Omental fat pad (tissue), 4 donors: ENCODE measurements at places on chromosomes 3 and 15. TPM values are rescaled to one million over a fixed set of nuclear protein-coding genes. Genes with fewer than 3 reads are reported as not detected.

- no peak for DNase-seq
Observed at GRCh38 chr3:144296808-144297207, 325.2 kb downstream of the DIPK2A start.

Gene SPSB4
- total RNA-seq, result 5.7 TPM

DNA sequence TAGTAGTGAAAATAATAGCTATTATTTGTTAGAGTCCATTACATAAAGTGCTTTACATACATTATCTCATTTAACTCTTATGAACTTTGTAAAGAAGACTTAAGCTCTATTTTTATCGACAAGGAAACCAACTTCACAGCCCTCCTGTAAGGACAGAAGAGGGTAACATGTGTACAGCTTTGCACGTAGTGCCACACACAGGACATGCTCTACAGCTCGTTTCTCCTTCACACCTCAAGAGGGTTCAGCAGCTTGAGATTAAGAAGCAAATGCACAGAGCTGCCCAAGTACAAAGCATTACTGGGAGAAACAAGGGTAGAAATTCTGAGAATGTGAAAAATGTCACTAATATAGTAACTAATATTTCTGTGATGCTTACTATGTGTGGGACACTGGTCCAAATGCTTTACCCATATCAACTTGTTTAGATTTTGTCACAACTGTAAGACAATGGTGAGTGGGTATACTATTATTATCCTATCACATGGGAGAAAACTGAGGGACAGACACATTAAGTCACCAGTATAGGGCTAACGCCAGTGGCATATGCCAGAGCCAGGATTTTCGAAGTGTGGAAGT, 327.8 kb downstream of the CTNNB1 start:
- DNase-seq, result no peak

Gene PSMA4
- total RNA-seq, result 143 TPM

GRCh38 chr3:150577855-150578254, 25.3 kb upstream of the SELENOT start:
- DNase-seq, result no peak

GRCh38 chr3:15390460-15390859, 36.9 kb downstream of the METTL6 start:
- no peak for DNase-seq

DNA sequence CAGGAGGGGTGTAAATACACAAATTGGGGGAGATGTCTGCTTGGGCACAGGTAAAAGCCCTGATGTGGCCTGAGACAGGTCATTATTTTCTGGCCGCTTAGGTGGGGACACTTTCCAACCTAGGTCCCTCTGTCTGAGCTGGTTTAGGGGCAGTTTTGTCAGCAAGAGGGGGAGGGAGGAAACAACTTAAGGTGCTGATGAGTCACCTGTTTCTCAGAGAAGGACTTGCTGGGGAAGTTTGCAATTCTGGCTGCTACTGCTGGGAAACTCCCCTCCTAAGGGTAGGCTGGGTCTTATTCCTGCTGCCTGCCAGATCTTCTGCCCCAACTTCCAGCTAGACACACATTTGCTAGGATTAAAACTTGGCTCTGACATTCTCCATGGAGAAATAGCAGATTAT, 4.8 kb upstream of the RHOV start:
- DNase-seq, result no peak

DNA sequence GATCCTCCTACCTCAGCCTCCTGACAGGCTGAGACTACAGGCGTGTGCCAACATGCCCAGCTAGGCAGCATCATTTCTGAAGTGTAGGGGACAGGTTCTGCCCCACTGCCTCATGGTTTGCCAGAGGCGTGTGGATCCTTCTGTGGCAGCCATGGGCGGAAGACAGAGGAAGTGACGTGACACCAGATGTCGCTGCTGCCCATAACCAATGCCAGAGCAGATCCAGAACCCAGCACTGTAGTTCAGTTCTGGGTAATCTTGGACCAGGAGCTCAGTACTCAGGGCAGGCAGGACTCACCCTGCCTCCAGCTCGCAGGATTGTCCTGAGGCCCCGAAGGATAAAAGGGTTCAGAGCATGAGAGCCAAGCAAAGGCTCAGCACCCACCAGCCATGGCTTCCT, 8.2 kb downstream of the RBPMS2 start:
- DNase-seq, result no peak

GRCh38 chr15:101536875-101537405, 47.4 kb upstream of the PCSK6 start:
- DNase-seq, result no peak

Gene ZNF501
- total RNA-seq, result 1.9 TPM

Gene CCR8
- total RNA-seq, result not detected

DNA sequence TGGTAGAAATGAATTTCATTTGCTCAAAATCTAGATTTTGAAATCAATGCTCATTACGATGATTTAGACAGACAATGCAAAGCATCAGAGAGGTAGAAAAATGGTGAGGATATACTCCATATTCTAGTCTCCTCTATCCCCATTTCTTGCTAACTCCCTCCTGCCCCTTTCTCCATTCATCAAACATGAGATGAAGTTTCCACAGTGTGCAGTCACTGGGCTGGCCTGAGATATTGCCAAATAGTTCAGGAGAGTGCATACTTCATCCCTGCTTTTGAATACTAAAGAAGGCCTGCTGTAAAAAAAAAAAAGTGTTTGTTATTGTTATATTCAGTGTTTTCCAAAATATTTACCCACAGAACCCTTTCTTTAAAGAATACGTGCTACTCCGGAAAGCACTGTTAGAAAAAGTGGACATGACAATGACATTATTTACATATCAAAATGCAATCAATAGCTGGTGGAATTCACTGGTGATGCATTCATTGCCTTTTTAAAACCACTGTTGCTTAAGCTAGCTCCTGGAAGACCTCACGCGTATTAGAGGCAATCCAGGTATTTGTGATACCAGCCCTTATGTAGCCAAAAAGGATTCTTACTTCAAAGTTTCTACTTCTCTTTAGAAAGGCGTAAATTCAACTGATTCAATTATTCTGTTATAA, 247.6 kb upstream of the SOX2 start:
- no peak for DNase-seq

GRCh38 chr3:128276577-128277183, 123.4 kb downstream of the EEFSEC start:
- no peak for DNase-seq

DNA sequence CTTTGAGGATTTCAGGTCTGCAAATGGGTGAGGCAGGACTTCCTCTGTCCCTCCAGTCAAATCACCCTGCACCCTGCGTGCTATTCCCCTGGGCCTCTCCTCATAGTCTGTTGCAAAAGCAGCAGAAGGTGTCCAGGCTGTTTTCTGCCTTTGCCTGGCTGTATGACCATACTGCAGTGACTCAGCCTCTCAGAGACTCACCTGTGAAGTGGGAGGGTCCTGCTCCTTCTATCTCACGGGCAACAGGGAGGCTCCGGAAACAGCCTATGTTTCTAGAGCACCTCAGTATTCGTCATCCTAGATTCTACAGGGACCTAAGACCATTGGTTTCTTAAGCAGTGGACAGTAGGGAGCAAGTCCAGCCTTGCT, 216.4 kb downstream of the TLE3 start:
- DNase-seq, result no peak

DNA sequence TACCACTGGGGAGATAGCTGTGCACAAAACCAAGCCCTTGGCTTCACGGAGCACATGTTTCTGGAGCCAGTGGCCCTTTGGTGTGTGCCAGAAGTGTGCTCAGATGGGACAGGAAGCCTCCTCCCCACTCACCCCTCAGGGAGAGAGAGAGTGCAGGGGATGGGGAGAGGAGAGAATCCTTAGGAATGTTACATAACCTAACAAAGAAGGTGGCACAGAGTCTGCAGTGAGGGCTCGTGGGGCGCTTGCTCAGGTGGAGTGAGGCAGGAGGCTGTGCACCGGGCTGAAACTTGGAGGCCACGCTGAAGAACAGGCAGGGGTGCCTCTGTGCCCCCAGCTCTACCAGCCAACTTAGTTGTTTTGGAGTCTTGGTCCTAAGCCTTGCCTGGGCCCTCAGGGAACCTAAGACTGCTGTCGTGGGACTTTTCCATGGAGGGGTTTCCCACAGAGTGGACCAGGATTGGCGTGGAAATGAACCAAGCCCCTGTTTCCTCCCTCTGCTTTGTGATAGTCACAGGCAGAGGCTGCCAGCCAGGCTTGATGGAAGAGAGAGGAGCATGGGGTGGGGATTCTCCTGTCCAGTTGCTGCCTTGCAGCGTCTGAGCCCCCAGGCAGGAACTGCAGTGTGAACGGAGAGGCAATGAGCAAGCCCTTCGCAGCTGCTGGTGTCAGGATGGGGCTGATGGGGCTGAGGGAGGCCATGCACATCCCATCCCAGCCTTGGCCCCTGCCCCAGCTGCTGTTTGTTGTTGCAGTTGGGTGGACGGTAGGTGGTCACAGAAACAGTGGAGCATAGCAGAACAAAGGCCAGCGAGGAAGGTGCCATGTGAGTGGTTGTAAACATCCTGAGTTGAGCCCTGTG, 32.7 kb downstream of the PDIA5 start:
- no peak for DNase-seq

DNA sequence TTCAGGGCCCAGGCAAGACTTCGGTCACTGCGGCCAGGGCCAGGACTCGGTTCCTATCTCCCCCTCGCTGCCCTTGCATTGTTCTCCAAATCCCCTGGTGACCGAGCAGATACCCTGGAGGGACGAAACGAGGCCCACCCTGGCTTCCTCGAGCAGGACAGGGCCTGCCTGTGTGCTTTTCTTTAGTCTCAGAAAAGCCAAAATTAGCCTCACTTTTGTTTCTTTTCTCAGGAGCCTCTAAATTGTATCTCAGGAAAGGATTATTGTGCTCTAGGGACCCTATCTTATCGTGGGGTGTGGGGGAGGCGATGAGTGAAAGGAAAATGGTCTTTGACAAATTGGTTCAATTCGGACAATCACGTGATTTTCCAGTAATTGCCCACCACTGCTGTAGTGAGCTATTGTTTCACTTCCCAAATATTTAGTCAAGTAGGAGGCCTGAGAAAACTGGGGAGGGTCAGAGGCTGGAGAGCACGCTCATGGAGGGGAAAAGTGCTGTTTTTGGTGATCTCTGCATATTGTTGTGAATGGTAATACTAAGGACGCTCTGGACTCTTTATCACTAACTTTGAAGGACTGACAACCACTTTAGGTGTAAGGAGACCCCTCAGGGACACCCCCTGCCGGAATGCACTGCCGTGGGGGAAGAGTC, 61.6 kb downstream of the TMEM44 start:
- no peak for DNase-seq

DNA sequence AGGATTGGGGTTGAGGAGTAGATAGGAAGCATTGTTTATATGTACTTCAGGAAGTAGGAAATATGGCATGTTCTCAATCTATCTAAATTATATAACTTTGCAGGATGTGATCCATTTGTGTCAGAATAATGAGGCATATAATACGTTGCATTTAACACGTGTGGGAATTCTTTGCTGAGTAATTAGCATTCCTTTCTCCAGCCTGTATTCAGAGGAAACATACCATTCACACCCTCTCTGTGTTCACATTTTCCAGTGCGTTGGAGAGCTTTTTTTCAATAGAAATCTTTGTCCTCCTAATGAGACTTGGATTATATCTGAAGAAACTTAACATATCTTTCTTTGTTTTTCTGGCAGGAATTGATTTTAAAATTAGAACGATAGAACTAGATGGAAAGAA, 33.0 kb upstream of the APH1B start:
- DNase-seq, result no peak

GRCh38 chr3:65020281-65021160, 332.7 kb upstream of the ADAMTS9 start:
- DNase-seq, result no peak

DNA sequence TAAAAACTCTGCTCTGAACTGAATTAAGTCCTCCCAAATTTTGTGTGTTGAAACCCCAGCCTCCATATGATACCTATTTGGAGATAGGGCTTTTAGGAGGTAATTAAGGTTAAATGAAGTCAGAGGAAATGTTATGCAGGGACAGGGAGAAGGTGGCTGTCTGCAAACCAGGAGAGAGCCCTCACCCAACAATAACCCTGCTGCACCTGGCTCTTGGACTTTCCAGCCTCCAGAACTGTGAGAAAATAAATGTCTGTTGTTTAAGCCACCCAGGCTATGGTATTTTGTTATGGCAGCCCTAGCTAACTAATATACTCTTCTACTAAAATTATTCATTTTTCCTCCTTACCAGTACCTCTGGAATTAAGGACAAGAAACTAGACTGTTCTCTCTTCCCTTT, 79.5 kb downstream of the MEIS2 start:
- DNase-seq, result no peak

GRCh38 chr3:196643201-196643749, 3.8 kb downstream of the NRROS start:
- no peak for DNase-seq

DNA sequence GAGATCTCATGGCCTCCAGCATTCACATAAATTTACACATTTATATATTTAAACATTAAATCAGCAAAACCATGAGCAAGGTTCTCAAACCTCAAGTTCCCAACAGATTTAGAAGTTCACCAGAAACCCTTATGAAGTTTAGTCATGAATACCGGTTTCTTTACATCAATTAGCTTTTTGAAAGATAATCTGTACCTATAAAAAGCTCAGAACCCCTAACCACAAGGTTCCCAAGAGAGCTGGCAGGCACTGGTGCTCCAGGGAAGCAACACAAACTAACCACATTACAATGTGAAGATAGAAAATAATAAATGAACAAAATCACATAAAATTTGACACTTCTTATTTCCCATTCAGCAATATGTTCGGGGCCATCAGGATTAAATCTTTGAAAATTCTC, 150.9 kb downstream of the FBN1 start:
- DNase-seq, result no peak

DNA sequence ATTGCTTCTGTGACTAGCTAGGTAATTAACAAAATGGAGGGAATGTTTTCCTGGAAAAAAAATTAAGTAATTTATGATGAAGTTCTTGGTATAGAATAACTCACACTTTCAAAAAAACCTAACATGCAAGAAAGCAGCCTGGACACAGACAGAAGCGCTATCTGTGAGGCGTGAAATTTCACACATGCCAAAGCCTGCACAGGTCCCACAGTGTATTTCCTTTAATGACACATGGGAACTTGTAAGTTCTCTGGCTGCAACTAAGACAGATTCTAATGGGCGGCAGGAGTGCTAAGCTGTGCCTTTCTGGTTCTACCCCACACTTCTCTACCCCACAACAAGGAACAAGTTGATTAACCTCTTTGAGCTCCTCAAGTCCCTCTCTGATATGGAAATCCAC, 84.9 kb upstream of the NEO1 start:
- DNase-seq, result no peak

Gene TGM4
- total RNA-seq, result not detected

DNA sequence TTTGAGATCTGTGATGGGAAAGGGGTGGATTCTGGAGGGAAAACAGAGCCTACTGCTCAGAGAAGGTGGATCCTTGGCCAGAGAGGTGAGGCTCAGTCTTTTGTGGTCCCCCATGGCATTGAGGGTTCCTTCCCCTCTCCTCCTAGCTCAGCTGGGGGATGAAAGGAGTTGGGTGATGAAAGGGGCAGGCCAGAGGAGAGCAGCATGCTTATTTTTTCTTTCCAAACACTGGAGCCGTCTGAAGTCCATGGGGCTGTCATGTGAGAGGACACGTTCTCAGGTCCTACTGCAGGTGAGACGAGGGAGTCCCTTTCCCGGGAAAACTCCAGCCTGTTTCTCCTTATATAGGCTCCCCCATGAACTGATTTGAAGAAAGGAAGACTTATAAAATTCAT, 71.4 kb downstream of the SCN5A start:
- DNase-seq, result no peak

Gene TRMT10C
- 20.2 TPM for total RNA-seq

- no peak for DNase-seq
Observed at GRCh38 chr3:9826815-9827573, 16.8 kb downstream of the RPUSD3 start.
